Cortex of kidney (tissue), 1 donor: ENCODE measurements at places on chromosomes 3 and 15.

GRCh38 chr3:143875546-143875945 is 27.3 kb upstream of the SLC9A9 start:
- DNase-seq = no peak

DNA sequence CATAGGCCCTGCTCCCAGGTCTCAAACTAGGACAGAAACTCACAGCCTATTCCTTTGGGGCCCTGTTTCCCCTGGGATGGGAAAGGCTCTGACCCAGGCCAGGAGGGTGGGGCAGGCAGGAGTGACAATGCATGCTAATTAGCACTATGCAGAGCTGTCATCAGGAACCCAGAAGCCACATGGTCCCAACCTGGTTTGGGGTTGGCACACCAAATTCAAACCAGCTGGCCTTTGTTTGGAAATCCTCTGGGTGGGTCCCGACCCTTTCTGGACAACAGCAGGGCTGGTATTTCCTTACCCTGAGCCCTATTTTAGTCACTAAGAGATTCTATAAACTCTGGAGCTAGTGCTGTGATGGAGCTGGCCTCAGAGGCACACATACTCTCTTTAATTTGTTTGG is 166.2 kb downstream of the LRTM1 start:
- no peak for DNase-seq

GRCh38 chr3:70899816-70900215 is 587.4 kb upstream of the MDFIC2 start:
- no peak for DNase-seq

DNA sequence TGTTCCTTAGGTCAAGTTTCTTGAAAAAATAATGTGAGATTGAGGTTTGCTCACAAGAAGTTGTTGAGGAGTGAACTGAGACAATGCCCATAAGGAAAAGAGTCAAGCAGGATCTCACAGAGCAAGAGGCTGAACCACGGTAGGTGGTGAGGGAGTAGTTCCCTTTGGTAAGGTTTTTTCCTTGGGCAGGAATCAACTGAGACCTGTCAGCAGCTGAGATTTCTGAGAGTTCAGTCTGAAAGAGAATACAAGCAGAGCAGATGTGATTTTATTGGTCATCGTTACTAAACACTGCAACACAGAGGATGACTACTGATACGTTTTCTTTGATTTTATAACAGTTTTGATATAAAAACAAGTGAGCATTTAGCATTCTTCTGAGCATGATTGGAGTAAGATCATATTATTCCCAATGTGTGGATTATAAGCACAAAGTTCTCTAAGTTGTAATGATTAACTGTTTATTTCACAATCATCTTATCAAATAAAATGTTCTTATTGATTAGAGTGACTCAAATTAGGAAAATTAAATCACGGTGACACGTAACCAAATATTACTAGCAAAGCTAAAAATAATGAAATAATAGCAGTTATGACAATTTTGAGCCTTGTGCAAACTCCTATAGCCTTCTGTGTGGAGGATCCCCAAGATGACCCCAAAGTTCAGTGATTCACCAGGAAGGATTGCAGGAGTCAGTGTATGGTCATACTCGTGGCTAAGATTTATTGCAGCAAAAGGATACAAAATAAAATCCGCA is 346.2 kb upstream of the ZNF717 start:
- DNase-seq = no peak

GRCh38 chr3:37531066-37531720 is 330.5 kb upstream of the CTDSPL start:
- no peak for DNase-seq

DNA sequence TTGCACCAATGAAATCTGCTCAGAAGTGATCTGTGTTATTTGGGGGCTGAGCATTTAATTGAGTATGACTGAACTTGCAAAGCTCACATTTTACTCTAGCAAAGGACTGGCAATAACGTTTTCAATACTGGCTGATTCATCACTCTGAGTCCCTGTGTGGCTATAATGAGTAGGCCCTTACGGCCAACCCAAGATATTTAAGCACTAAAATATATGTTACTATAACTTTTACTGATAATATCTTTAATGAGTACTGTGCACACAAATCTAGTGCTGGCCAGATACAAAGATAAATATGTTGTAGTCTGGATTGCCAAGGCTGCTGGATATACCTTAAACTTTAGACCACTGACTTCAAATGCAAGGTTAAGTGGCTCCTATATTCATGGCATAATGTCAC is 436.4 kb upstream of the KCNMB2 start:
- no peak for DNase-seq

DNA sequence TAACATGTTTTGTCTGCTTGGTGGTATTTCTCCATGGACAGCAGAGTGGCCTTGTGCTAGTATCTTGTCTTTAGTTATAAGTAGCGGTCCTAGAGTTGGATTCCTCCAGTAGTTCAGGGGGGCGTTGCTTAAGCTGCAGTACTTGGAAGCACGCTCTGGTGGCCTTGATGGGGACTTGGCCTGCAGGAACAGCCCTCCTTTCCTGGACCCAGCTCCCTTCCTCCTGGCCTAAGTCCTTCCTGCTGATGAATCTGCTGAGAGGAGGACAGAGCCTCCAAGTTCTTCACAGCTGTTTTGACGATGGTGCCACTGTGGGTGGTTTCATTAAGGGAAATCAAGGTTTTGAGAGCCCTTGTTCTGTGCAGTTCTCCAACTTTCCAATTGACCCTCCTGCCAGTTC is 38.6 kb upstream of the SEC22A start:
- DNase-seq = no peak

GRCh38 chr15:70687482-70687881 is 75.9 kb downstream of the UACA start:
- DNase-seq = no peak

GRCh38 chr15:39976291-39977274 is 42.7 kb downstream of the EIF2AK4 start:
- DNase-seq = no peak

DNA sequence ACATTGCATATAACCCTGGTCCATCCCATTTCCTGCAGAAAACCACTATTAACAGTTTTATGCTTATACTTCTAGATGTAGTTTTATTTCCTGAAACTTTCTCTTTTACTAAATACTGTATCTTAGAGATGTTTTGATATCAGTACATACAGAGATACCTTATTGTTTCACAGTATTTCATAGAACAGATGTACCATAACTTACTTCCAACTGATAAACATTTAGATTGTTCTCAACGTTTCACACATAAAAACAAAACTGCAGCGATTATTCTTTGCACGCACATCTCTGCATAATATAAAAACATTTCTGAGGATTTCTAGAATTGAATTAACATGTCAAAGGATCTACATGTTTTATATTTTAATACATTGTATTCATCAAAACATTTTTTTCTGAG is 2.6 kb downstream of the ZNF80 start:
- DNase-seq = no peak

- DNase-seq = no peak
These were observed 82.2 kb downstream of the TRAK1 start for GRCh38 chr3:42173307-42173706.

GRCh38 chr3:192831801-192832347 is 85.8 kb downstream of the MB21D2 start:
- no peak for DNase-seq

DNA sequence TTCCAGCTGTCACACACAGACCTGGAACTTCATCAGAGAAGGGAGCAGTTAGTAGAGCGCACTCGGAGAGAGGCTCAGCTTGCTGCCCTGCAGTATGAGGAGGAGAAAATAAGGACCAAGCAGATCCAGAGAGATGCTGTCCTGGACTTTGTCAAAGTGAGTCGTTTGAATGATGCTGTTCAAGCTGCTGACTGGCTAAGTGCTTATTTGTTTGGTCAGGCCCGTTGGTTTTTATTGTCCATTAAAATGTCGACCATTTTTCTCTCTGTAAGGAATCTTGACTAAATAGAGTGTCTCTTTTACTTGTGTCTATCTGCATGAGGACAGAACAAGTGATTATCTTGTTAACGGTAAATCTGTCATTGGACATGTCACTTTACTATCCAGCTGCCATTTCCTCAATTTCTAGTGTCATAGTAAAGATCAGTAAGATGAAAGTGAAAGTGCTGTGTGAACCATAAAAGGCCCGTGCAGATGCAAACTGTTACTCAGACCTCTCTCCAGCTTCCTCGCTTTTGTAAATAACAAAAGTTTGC is 56.9 kb downstream of the LRCH3 start:
- no peak for DNase-seq

GRCh38 chr3:109132801-109133473 is 3.6 kb upstream of the C3orf85 start:
- no peak for DNase-seq

- DNase-seq = no peak
These were observed 54.0 kb upstream of the BBX start for GRCh38 chr3:107468782-107469181.

GRCh38 chr3:145197051-145197820 is 963.7 kb downstream of the PLOD2 start:
- DNase-seq = no peak

GRCh38 chr15:63388511-63388910 is 6.9 kb upstream of the CA12 start:
- DNase-seq = no peak

DNA sequence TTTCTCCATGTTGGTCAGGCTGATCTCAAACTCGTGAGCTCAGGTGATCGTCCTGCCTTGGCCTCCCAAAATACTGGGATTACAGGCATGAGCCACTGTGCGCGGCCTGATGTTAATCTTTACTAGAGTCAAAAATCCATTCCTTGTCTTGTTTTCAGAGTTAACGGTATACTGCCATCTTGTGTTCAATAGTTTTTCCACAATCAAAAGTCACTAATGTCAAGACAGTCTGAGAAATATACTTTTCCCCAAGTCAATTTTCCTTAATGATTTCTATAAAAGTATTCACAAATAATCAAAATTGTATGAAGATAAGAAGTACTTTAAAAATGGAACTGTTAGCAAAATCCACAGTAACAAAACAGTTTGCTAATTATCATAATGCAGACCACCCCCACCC is 8.5 kb downstream of the CRBN start:
- DNase-seq = no peak

GRCh38 chr3:11155341-11156025 is 1.2 kb downstream of the HRH1 start:
- no peak for DNase-seq

GRCh38 chr3:131840156-131840797 is 194.5 kb downstream of the CPNE4 start:
- no peak for DNase-seq

- no peak for DNase-seq
These were observed 167.0 kb downstream of the EBLN2 start for GRCh38 chr3:73228437-73228836.

DNA sequence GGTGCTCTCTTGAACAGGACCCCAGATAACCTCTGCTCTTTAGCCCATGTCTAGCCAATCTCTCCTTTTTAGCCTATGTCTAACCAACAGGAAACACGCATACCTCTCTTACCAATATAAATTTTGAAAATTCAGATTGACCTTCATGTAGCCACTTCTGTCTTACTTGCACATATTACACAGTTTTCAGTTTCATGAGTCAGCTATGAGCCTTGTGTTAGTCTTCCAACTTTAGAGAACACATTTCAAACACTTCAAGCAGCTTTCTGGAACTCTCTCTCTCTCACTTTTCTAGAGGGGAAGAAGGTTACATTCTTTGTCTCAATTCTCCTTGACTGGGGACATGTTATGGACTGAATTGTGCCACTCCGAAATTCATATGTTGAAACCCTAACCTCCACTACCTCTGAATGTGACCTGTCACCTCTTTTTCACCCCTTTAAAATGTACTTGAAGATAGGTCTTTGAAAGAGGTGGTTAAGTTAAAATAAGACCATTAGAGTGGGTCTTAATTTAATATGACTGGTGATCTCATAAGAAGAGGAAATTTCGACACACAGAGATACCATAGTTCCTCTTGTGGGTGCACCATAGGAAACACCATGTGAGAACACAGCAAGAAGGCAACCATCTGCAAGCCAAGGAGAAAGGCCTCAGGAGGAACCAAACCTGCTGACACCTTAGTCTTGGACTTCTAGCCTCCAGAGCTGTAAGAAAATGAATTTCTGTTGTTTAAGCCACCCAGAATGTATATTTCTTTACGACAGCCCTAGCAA is 480.3 kb upstream of the ALCAM start:
- no peak for DNase-seq

GRCh38 chr15:27808182-27808581 is 290.9 kb downstream of the OCA2 start:
- no peak for DNase-seq

DNA sequence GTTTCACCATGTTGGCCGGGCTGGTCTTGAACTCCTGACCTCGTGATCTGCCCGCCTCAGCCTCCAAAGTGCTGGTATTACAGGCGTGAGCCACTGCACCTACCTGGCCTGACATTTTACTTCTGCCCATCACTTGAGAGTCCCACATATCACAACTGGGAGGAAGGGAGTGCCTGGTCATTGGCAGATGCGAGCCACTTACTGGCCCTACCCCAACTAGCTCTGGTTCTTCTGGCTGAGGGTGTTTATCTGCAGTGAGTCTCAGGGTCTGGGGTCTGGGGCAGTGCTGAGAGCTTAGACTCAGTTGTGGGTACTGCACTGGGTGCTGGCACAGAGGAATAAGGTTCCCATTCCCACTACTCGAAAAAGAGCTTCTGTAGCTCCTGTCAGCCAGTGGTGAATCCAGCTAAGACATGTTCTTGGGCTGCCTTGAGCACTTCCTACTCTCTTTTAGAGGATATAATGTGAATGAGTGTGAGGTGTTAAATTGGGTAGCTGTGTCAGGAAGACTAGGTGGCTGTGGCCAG is 30.2 kb downstream of the DAG1 start:
- no peak for DNase-seq

DNA sequence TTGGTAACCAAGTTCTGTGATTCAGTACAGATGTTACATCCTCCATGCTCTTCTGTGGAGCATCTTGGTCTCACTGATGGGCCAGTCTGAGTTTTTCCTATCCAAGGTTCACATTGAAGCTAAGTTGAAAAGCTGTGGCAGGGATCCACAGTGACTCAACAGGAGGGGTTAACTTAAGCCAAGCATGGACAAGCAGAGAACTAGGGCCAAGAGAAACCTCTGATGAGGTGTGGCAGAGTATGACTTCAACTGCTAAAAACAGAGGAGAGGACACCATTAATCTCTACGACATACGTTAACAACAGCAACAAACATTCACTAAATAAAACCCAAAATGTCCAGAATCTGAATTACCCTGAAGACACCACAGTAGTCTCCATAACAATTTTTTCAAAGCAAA is 268.1 kb upstream of the UBE2E2 start:
- no peak for DNase-seq

DNA sequence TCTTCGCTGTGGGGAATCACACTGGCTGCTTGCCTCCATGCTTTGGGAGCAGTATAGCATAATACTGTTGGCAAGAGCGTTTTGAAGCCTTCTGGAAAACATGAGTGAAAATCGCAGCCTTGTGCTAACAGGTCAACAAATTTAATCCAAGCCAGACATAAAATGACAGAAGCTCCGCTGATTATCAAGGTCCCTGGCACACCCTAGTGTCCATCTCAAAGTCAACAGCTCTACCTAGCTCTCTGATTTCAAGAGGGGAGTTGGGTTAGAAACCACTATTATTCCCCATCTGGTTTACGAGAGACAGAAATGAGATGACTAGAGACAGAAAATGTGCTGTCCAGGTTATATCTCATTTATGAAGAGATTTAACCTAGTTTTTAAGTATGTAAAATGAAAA is 73.6 kb upstream of the MDFIC2 start:
- DNase-seq = no peak
